ENCODE measurements at places on chromosomes 3 and 15.

DNA sequence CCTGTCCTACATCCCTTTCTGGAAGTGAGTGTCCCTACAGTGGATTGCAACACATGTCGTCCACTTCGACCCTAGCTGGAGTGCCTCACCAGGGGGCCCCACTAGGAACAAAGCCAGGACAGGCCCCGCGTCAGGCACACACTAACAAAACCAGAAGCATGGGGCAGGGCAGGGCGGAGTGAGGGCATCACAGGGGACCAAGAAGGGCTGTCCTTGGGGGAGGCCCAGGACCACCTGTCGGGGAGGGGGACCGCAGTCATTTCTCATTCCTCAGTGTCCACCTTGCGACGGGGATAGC is 21.9 kb downstream of the IDH2 start:
- no peak for DNase-seq

GRCh38 chr15:75182187-75183131 is 19.2 kb upstream of the C15orf39 start:
- DNase-seq, result no peak

DNA sequence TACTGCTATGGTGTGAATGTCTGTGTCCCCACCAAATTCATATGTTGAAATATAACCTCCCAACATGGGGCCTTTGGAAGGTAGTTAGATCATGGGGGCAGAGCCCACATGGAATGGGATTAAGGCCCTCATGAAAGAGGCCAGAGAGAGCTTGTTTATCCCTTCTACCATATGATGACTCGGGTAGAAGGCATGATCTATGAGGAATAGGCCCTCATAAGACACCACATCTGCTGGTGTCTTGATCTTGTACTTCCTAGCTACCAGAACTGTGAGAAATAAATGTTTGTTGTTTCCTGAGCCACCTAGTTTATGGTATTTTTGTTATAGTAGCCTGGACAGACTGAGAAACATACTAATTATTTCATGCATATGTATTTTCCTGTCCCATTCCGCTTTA is 51.9 kb downstream of the WWTR1 start:
- DNase-seq, result no peak

- no peak for DNase-seq
Observed at GRCh38 chr3:127714125-127714571, 41.4 kb downstream of the ABTB1 start.

Data from left kidney (tissue), 8 donors.